ENCODE measurements at places on chromosomes 1 and 21.

DNA sequence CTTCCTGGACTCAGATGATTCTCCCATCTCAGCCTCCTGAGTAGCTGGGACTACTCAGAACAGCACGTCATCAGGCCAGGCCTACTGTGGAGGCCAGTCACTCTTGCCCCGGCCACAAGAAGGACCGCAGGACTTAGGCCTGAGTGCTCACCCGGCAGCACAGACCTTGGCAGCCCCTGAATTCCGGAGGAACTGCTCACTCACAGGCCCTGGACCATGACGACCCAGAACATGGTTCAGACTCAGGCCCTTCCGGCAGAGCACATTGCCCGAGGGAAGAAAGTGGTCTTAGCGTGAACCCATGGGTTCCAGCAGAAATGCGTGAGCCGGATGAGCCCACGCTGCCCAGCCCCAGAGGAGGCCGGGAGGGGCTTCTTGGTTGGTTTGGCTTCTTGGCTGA lies 177.3 kb upstream of the TMEM51 start:
- no peak for DNase-seq

- no peak for DNase-seq
Observed at GRCh38 chr1:227949954-227950734, 2.4 kb upstream of the WNT9A start.

GRCh38 chr1:23558140-23558871 lies 995 bp downstream of the ID3 start:
- DNase-seq, result peak; percentile 83

GRCh38 chr1:119327094-119327449 lies 41.5 kb upstream of the HAO2 start:
- no peak for DNase-seq

DNA sequence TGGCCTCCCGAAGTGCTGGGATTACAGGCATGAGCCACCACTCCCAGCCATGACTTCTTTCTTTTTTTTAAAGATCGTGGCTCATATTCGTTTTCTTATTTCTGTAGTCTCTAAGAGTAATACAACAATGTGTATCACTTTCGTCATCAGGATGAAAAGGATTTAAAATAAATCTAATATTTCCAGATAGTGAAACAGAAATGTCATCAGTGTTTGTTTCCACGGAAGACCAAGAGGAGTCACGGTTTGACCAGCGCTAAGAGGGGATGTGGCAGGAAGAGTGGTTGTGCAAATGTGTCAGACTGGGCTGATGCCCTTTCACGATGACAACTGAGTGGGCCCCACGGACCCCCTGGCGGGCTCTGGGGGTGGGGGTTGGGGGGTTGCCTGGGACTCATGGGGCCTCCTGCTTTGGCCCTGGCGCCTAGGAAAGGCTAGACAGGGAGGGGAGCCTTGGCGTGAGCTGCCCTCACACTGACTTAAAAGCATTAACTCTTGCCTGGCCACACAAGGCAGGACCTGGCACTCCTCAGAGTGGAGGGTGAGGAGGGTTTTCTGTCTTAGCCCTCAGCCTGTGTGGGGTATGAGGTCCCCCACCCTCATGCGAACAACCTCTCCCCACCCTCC lies 8.4 kb downstream of the SOX13 start:
- DNase-seq, result no peak

DNA sequence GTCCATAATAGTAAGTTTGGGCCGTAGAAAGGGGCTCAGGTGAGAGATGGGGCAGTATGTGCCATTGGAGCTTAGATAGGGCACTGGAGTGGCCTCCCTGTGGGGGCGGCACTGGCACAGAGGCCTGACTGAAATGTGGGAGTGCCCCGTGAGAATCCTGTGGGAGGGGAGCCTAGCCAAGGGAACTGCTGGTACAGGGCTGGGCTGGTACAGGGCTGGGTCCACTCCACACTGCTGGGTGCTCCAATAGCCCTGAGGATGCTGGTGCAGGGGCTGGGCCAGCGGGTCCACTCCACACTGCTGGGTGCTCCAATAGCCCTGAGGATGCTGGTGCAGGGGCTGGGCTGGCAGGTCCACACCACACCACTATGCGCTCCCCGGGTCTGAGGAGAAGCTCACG lies 44.8 kb upstream of the PWP2 start:
- no peak for DNase-seq

GRCh38 chr1:26418865-26419349 lies 8.3 kb downstream of the LIN28A start:
- no peak for DNase-seq

DNA sequence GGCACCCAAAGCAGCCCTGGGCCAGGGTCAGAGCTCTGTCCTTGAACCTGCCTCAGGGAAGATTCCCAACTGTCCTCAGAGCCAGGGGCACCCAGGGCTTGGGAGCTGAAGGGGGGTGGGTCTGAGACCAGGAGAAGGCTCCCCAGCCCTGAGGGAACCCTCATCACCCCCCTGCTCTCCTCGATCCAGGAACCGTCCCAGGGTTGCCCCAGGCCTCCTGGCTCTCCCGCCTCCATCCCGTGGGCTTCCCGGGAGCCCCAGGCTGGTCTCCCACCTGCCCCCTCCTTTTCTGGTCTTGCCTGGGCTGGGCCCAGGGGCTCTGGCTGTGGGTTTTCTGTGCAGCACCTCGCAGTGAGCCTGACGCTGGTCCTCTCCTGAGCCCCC lies 6.7 kb upstream of the SAMD11 start:
- DNase-seq, result no peak

DNA sequence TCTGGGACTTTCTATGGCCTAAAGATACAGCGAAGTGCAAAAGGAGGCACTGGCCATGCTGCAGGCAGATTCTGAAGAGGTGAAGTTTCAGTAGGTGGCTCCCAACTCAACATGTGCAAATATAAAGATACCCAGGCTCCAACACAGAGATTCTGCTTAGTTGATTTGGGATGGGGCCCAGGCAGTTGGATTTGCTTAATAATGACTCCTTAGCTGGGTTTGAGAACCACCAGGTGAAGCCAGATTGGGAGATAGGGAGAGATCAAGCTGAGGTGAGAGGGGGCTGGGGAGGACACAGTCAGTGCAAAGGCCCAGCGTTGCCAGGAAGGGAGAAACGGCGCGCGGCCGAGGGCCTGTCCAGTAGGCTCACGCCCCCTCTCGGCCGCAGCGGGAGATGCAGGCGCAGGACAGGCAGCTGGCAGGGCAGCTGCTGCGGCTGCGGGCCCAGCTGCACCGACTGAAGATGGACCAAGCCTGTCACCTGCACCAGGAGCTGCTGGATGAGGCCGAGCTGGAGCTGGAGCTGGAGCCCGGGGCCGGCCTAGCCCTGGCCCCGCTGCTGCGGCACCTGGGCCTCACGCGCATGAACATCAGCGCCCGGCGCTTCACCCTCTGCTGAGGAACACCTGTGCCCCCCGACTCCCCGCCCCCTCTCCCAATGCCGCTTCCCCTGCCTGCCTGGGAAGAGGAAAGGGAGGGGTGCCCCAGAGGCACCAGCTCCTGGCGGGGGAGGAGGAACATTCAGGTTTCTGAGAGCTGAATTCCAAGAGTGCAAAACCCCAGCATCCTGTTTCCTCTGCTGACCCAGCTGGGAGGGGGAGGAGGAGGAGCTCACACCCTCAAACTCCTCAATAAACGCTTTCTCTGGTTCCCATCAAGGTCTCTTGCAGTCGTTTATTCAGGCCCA lies 1.2 kb downstream of the FAM167B start:
- peak; percentile 90 for DNase-seq

DNA sequence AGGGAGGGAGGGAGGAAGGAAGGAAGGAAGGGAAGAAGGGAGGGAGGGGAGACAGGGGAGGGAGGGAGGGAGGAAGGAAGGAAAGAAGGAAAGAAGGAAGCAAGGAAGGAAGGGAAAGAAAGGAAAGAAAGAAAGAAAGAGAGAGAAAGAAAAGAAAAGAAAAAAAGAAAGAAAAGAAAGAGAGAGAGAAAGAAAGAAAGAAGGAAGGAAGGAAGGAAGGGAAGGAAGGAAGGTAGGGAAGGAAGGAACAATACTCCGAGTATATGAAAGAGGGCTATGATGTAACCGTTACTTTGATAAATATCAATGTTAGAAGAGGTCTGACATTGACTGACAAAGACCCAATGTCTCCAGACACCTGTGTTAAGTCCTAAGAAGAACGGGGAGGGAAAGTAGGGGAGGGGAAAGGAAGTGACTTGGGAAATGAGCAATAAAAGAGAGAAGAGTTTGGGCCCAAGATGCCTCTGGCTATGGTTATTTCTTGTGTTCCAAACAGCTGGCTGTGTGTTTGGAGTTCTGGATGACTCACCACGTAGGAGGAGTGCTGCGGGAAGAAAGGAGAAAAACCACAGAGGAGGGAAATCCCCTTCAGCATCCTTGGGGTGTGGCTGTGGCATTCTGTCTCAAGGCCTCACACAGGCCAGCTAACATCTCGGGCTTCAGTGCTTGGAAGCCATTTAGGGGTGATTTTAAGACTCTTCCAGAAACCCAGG lies 37.0 kb upstream of the RXRG start:
- peak; percentile 60 for DNase-seq

DNA sequence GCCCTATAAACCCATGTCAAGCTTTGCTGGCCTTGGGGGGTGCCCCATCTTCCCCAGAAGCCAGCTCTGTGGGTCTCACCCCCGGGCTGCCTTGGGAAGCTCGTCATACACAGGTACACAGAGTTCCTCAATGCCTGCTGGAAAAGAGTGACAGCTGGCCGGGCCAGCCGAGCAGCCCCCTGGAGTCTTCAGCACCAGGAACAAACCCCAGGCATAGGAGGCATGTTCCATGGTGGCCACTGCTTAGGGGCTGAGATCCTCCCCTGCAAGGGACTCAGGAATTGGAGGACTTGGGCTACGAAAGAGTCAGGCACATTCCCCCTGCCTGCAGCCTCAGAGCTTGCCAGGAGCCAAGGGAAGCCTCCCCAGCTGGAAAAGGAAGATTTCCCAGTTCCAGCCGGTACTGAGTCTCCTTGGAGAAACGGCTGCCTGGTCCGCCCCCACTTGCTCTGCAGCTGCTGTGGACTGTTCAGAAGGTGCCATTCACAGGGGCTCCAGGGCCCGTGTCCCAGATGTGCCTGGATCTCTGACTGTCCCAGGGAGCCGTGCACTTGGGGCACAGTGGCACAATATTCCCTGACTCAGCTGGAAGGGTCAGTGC lies 89.5 kb downstream of the STUM start:
- peak; percentile 65 for DNase-seq

DNA sequence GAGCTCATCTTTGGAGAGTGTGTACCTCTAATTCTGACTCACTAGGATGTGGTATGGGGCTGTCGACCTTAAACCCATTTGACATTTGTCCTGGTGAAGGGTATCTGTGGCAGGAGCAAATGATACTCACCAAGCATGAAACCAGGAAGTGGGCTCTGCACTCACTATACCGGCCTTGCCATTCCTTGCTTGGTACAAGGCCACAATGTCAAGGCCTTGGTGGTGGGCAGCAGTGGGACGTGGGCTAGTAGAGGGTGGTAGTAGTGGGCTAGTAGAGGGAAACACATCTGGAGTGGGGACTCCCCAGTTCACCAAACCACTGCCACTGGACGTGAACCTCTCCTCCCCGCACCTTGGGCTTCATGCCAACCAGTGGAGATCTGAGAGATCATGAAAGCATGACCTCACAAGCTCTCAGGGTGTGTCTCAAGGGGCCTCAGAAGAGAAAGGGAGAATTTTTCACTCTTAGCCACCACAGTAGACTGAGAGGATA lies 11.5 kb downstream of the TNFSF4 start:
- no peak for DNase-seq

GRCh38 chr1:41122851-41123518 lies 101.5 kb upstream of the SLFNL1 start:
- no peak for DNase-seq

GRCh38 chr1:218785928-218786327 lies 387.8 kb upstream of the LYPLAL1 start:
- DNase-seq, result peak; percentile 81

DNA sequence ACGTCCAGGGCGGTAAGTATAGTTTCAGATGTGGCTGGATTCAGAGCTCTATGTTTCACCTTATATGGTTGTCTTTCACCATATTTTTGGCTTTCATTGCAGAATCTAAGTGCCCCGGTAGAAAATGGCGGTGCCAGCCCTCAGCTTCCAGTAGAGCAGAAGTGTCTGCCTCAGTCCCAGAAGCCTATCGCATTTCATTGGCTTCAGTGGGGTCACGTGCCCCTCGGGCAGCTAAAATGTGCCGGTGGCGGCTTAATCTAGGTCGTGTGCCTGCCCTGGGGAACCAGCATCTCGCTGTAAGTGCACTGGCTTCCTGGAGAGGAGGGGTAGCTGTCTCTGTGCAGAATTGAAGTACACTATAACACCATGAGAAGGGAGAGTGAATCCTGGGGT lies 107.4 kb upstream of the MAGI3 start:
- no peak for DNase-seq

- DNase-seq, result no peak
Observed at GRCh38 chr21:46286648-46287002, 483 bp downstream of the YBEY start.

GRCh38 chr1:216462066-216462775 lies 39.0 kb upstream of the USH2A start:
- DNase-seq, result no peak

- DNase-seq, result no peak
Observed at GRCh38 chr1:207459008-207459407, 4.9 kb downstream of the CR2 start.

All from tibial artery (tissue), 4 donors.